ENCODE measurements at places on chromosomes 2 and 18.

DNA sequence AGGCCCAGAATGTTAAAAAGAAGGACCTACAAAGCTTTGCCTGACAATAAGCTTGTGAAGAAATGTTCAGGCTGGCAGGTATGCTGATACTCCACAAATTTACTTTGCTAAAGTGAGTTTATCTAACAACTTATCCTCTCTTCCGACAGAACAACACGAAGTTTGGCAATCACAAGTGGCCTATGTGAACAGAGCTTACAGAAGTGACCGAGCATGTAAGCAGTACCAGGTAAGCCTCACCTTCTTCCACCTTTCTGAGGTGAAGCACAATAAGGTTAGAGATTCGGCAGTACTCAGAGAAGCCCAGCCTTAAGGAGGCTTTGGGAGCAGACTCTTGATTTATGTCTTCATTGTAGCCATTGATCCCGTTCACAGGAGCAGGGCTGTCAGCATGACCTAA lies 9.0 kb upstream of the LCT start:
- DNase-seq = no peak

DNA sequence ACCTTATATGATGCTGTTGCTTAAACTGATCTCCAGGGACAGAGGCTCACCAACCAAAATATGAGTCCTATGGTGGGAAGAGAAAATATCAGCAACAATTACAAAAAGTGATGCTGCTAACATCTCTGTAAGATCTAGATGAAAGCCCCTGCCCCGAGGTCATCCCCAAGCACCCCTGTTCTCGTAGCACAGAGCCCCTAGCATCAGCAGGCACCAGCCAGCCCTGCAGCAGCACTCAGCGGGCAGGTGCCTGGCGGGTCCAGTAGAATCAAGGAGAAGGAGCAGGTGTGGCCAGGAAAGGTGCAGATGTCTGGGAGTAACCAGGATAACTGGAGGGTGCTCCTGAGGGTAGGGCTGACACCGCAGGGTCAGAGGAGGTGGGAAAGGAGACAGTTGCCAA lies 474.2 kb upstream of the MYT1L start:
- no peak for DNase-seq

GRCh38 chr2:150076281-150076680 lies 411.2 kb downstream of the RND3 start:
- no peak for DNase-seq

GRCh38 chr18:64094210-64094609 lies 54.7 kb downstream of the LINC00305 start:
- no peak for DNase-seq

DNA sequence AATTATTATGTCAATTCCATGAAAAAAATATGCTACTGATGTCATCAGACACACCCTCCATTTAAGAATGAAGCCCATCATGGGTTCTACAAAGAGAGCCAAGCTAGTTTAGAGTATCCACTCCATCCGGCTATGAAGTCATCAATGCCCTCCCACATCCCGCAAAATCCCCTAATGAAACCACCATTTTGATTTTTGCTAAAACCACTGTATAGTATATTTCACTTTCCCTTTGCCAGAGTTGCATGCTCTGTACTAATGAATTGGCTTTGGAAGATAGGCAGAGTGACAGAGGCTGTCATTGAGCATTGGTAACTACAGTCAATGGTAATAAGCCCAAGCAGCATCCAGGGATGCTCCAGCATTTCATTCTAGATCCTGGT lies 118.6 kb downstream of the ANKRD44 start:
- no peak for DNase-seq

- peak; percentile 36 for DNase-seq
Observed at GRCh38 chr2:231182513-231182899, 15.9 kb upstream of the ARMC9 start.

- peak; percentile 95 for DNase-seq
Observed at GRCh38 chr18:2883076-2883735, 36.4 kb downstream of the EMILIN2 start.

GRCh38 chr2:232937278-232937906 lies 67.3 kb downstream of the SNORC start:
- DNase-seq = no peak

DNA sequence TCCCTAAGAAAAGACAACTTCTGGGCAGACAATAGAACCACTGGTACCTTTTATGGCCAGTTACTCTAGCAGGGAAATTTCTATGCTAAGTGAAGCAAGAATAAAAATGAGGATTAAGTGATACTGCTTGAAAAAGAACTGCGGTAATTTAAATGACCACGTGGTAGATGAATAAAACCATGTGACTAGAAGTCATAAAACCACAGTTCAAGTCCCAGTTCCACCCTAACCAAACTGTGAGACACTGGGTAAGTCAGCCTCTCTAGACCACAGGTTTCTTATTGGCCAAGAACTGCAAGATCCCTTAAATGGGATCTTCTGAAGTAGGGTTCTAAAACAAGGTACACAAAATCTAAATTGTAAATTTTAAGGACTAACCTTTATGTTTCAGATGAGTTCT lies 12.7 kb downstream of the TMEM237 start:
- DNase-seq = no peak

DNA sequence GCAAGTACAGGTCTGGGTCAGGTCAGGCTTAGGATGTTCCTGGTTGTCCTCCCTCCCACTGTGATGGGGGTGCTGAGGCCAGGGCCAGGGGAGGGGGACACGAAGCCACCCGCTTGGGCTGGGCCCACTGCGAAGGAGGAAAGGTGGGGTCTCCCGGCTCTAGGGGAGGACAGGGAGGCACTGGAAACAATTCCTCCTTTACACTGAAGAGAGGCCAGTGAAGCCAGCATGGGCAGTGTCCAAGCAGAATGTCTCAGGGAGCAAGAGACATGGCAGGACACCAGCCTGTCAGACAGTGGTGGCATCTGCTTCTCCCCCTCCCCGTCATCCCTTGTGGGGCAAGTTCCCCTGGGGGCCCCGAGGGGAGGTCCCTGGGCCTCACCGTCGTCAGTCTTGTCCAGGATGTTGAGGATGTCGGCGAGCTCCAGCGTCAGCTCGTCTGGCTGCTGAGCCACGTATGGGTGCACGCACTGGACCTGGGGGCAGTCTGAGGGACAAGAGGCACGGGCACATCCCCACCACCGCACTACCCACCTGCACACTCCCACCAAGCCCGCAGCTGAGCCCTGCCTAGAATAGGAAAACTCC lies 10.8 kb downstream of the SNORC start:
- no peak for DNase-seq

DNA sequence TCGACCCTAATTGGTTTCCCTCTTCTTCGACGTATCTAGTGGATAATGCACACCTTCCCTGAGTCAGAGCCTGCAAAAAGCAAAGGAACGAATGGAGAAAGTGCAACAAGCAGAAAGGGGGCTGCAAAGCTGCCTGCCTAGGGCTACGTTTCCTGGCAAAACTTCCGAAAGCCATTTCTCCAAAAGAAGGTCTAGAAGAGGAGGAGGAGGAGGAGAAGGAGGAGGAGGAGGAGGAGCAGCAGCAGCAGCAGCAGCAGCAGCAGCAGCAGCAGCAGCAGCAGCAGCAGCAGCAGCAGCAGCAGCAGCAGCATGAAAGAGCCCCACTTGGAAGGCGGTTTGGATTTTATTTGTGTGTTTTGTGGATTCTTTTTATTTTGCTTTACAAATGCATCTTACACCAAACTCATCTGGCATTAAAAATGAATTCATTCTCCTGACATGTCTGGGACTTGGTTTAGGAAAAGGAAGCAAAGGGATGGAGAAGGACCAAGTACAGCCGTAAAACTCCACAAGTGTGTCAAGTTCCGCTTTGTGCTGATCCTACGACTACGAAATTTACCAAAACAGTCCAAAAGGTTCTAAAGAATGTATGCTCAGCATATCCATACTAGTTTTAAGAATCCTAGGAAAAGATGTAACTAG lies 2.0 kb downstream of the TCF4 start:
- DNase-seq = no peak

DNA sequence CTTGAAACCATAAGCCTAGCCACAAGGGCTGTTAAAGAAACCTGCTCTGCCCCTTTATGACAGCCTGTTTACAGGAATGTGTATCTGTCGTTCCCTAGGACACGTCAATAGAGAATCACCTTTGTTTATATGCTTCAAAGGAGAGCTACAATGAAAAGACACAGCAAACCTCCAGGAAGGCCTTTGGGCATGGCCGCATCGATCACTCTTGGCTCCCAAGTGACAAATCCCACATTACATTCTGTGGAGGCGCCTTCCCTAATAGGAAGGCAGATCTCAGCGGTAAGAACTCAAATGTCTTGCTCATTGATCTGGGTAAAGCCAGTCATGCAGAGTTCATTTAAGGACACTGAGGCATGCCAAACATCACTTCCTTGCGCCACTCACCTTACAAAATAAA lies 26.5 kb downstream of the KIAA2012 start:
- no peak for DNase-seq

All from Kasumi-1 (cell line).